Stimulated activated CD4-positive, alpha-beta T cell treated with anti-CD3 and anti-CD28 coated beads, Interleukin-15, amount 100 ng/mL, for 24 hours (primary cell): ENCODE measurements at places on chromosomes 11 and 22.
A peak's percentile ranks its signal among the peaks of the same experiment; 100 is the strongest.

DNA sequence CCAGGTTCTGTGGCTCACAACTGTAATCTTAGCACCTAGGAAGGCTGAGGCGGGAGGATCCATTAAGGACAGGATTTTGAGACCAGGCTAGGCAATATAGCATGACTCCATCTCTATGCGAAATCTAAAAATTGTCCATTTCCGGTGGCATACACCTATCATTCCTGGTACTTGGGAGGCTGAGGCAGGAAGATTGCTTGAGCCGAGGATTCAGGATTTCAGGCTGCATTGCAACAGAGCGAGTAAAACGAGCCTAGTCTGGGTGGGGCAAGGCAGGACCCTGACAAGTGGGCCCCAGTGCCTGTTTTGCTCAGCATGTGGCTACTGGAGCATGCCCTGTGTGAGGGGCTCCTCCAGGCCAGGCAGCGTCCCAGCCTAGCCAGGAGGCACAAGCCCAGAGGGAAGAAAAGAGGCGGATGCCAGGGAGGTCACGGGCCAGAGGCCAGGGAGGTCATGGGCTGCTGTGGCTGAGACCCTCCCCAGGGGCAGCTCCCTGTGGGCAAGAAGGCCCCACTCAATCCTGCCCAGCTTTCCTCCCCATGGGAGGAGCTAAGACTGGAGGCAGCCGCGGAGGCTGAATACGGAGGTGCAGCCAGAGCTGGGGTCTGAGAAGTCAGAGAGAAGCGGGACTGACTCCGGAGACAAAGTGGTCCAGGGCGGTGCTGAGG lies 8.4 kb downstream of the LRRC74B start:
- no peak for DNase-seq

DNA sequence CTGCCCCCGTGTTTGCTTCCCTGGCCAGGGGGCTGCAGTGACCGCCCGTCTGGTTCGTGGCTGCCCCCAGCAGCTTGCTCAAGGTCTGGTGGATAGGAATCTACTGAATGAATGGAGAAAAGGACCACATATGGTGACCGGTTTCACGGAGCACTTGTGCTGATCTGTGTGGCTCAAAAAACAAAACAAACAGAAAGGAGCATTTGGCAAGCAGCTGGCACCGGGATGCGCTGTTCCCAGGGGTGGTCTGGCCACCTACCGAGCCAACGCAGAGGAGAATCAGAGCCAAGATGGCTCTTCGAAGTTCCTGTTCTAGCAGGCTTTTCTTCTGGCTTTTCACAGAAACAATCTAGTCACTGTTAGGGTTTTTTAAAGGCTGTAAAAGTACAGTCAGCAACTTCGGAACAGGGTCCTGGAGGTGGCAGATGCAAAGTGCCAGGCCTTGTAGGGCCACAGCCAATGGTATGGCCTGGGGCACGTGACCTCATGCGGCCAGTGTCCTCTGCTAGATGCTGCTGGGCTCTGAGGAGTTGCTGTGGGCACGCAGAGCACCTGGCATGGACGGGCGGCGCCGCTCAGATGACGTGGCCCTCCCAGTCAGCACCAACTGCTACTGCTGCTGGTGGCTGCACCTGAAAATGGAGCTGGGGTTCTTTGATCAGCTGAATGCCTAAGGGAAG lies 27.3 kb upstream of the PACSIN2 start:
- no peak for DNase-seq

GRCh38 chr22:50202130-50202666 lies 1.4 kb downstream of the SELENOO start:
- DNase-seq = no peak

DNA sequence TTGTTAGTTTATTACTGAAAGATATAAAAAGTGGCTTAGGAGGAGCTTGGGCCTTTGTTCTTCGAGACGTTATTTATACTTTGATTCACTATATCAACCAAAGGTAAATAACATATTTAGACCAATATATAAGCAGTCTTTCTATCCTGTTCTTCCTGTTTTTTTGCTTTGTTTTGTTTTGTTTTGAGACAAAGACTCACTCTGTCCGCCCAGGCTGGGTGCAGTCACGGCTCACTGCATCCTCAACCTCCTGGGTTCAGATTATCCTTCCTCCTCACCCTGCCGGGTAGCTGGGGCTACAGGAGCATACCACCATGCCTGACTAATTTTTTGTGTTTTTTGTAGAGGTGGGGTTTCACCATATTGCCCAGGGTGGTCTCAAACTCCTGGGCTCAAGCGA lies 66.8 kb downstream of the ATM start:
- DNase-seq = no peak

DNA sequence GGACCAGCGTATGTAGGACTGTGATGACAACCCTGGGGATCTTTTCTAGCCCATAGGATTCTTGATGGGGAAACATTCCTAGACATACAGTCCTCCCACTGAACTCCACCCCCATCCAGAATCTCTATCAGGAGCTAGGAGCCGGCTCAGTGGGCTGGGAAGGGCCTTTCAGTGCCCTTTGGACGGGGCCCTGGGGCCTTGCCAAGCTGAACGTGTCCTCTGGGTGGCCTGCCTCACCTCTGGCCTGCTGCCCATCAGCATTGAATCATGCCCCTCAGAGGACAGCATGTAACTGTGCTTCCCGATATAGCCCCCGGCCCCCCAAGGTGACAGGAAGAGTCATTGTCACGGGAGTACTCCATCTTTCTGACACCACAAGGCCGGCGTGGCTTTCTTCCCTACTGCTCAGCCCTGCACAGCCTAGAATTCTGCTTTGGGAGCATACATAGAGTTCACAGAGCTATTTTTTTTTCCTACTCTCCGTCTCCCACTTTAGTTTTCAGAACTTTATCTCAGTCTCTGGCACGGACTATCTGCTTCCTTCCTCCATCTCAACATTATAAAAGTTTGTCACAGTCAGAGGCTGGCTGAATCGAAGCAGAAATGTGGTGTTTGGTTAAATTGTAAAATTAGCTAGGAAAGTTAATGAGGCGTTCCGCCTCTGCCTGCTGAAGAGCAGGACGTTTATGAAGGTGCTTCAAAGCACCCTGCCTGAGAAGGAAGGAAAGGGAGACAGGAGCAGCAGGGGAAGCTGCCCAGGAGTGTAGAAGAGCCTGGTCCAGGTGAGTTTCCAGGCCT lies 111.9 kb downstream of the ZBTB16 start:
- no peak for DNase-seq

DNA sequence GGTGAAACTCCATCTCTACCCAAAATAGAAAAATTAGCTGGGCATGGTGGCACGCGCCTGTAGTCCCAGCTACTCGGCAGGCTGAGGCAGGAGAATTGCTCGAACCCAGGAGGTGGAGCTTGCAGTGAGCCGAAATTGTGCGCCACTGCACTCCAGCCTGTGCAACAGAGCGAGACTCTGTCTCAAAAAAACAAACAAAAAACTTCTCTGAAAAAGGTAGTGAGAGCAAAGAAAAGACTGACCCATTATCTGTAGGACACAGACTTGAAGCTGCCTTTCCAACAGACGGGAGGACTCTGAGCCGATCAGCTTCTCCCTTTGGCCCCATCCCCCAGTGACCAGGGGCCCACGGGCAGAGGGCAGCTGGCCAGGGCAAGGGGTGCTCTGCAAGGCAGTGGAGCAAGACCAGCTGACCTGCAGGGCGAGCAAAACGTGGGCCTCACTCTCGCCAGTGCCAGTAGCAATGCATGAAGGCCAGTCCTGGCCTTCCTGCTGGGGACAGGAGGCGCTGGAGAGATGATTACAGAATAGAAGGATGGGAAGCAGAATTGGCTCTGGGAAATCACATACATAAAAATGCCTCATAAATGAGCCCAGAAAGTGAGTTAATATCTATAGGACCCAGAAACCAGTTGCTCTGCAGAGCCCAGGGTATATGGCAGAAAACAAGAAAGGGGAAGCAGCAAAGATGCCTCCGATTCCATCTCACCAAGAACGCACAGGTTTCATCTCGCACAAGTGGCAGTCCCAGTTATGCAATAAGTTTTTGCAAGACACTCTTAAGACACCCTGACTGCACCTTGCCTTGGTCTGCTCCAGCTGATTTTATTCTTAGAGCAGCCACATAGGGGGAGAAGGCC lies 2.8 kb downstream of the EHD1 start:
- no peak for DNase-seq

- no peak for DNase-seq
These were observed 2.9 kb upstream of the NNMT start for GRCh38 chr11:114293201-114293711.

GRCh38 chr11:3674189-3674588 lies 3.0 kb upstream of the CHRNA10 start:
- DNase-seq = no peak

DNA sequence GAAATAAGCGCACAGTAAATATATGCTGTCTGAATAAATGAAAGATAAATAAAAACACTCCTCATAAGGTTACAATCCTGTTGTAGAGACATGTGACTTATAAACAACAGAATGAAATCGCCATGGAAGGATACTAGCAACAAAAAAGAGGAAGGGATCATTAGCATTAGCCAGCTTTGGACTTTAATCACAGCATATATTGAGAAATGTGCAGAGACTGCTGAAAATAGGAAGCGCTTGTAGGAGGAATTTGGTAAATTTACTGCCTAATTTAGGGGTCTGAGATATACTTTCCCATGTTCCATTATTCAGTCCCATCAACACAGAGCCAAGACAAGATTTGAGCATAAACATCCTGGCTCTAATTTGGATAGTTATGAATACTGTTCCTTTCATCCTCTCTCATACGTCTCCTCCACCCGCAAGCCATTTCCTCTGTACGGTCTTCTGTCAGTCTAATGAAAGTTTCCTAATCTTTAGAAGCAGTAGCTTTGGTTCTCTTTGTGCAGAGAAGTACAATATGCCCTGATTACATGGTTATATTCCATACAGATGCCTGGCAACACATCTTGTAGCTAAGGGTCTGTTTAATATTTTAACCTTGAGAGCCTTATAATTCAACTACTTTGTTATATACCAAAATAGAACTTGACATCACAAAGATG lies 37.1 kb upstream of the AKIP1 start:
- no peak for DNase-seq

GRCh38 chr11:78783301-78783700 lies 208.6 kb upstream of the NARS2 start:
- no peak for DNase-seq

DNA sequence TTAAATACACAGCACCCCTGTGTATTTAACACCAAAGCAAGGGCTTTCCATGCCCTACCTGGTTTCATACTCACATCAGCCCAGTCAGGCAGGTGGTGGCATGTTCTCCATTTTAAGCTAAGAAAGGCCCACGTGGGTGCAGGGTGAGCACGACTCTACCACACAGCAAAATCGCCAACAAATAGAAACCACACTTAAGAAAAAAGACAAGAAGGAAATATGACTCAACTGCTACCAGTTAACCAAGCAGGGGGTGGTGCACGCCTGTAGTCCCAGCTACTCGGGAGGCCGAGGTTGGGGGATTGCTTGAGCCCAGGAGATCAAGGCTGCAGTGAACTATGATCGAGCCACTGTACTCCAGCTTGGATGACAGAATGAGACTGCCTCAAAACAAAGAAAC lies 35.2 kb upstream of the TFIP11 start:
- DNase-seq = peak; percentile 47

DNA sequence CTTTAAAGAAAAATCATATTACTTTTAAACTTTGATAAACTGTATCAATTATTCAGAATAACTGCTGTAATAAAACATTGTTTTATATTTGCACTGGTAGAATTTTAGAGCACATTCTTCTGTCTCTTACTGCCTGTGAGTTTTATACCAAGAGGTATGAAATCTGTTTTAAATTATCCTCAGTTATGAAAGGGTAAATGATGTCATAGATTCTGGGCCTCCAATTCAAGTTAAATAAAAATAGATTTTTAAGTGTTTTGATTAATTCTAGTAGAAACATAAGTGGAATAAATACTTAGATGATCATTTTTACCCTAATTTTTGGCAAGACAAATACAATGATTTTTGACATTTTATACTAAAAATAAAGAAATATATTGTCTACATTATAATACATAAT lies 93.0 kb downstream of the GUCY1A2 start:
- no peak for DNase-seq

- DNase-seq = peak; percentile 84
These were observed 35.8 kb upstream of the FCHSD2 start for GRCh38 chr11:73177778-73178539.

GRCh38 chr11:115996125-115996807 lies 492.1 kb upstream of the CADM1 start:
- no peak for DNase-seq

GRCh38 chr11:113627946-113628345 lies 78.2 kb downstream of the TMPRSS5 start:
- no peak for DNase-seq

GRCh38 chr11:119774172-119774763 lies 45.3 kb upstream of the NECTIN1 start:
- no peak for DNase-seq

DNA sequence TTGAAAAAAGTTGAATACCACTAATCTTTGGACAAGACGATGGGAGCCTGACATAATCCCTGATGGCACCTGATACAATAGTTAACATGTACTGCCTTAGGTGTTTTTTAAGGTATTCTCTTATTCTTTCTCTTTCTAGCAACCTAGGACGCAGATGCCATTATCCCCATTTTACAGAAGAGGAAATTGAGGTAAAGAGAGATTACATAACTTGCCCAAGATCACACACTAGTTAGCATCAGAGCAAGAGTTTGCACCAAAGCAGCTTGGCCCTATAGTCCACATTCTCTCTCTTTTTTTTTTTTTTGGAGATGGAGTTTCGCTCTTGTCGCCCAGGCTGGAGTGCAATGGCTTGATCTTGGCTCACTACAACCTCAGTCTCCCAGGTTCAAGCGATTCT lies 35.7 kb upstream of the RBFOX2 start:
- no peak for DNase-seq

GRCh38 chr11:38460896-38461295 lies 1862.9 kb upstream of the RAG2 start:
- DNase-seq = no peak

DNA sequence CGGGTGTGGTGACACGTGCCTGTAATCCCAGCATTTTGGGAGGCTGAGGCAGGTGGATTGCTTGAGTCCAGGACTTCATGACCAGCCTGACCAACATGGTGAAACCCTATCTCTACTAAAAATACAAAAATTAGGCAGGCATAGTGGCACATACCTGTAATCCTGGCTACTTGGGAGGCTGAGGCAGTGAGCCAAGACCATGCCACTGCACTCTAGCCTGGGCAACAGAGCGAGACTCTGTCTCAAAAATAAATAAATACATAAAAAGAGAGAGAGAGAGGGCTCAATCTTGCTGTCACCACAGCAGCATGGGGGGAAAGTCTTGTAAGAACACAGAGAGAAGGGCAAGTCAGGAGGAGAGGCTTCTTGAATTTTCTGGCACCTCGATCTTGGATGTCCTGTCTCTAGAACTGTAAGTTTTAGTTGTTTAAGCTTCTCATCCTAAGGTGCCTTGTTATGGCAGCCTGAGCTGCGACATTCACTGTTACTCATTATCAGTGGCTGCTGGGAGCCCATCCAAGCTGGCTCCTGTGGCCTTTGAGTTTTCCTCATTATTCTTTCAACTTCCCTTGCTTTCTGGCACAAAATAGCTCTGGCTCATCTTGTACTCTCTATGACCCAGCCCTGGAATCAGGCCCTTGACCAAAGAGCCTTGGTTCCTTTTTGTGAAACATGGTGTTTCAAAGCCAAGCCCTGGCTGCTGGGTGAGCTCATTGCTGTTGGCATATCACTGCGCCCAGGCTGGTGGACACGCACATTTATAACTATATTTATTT lies 8.0 kb upstream of the PSMC3 start:
- DNase-seq = no peak

GRCh38 chr22:40345815-40346184 lies 500 bp upstream of the ADSL start:
- DNase-seq = peak; percentile 74
